ENCODE measurements at places on chromosomes 3 and 15. TPM values are rescaled to one million over a fixed set of nuclear protein-coding genes. Genes with fewer than 3 reads are reported as not detected.

The SEMA3B gene
- total RNA-seq: 22.9 TPM

The LRRC2 gene
- total RNA-seq: 0.07 TPM

The CAMK2N2 gene
- total RNA-seq: 1.6 TPM

The TMF1 gene
- 20.3 TPM for total RNA-seq

The WDR93 gene
- not detected for total RNA-seq

The LIPC gene
- total RNA-seq: not detected

The MUSTN1 gene
- total RNA-seq: 0.22 TPM

The SCG5 gene
- total RNA-seq: 0.76 TPM

The MB21D2 gene
- 99.1 TPM for total RNA-seq

The CLDN18 gene
- 0.26 TPM for total RNA-seq

The CHRNB4 gene
- not detected for total RNA-seq

The GABRR3 gene
- not detected for total RNA-seq

The TF gene
- total RNA-seq: 1.7 TPM

The C3orf85 gene
- not detected for total RNA-seq

The CP gene
- not detected for total RNA-seq

The SPINK8 gene
- not detected for total RNA-seq

The EPHB1 gene
- not detected for total RNA-seq

The ROBO1 gene
- 12.2 TPM for total RNA-seq

The SLITRK3 gene
- total RNA-seq: 0.03 TPM
